ENCODE measurements at places on chromosomes 7 and 10. TPM values are rescaled to one million over a fixed set of nuclear protein-coding genes. Genes with fewer than 3 reads are reported as not detected.

GIMAP7 gene
- total RNA-seq: 2.4 TPM

SFTPD gene
- 0.41 TPM for total RNA-seq

CEP55 gene
- total RNA-seq: 2.4 TPM

PDE1C gene
- total RNA-seq: 19.2 TPM

FRAT1 gene
- 4.9 TPM for total RNA-seq

OR13A1 gene
- under 0.01 TPM for total RNA-seq

SPDYE8 gene
- under 0.01 TPM for total RNA-seq

CYP26C1 gene
- total RNA-seq: under 0.01 TPM

LRRN3 gene
- total RNA-seq: 153 TPM

DNA sequence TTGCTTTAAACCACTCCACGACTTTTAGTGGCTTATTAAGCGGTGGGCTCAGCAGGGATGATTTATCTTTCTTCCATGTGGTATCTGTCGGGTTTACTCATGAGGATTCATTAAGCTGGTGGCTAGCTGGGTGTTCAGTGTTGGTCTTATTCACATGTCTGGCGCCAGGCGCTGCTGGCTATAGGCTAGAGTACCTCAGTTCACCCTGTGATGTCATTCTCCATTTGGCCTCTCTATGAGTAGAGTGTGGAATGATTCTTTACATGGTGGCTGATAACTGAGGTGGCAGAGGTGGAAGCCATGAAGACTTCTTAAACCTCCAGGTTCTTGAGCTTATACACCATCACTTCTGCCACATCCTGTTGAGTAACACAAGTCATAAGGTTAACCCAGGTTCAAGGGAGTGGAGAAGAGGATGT is 115.4 kb downstream of the MLLT10 start:
- no peak for DNase-seq

GRCh38 chr10:103990121-103990520 is 23.2 kb downstream of the SLK start:
- no peak for DNase-seq

- no peak for DNase-seq
Observed at GRCh38 chr7:134476044-134476443, 17.1 kb upstream of the AKR1B1 start.

GRCh38 chr7:130845581-130846085 is 111.6 kb upstream of the KLF14 start:
- no peak for DNase-seq

- DNase-seq: no peak
Observed at GRCh38 chr7:144941127-144941526, 105.3 kb upstream of the TPK1 start.

DNA sequence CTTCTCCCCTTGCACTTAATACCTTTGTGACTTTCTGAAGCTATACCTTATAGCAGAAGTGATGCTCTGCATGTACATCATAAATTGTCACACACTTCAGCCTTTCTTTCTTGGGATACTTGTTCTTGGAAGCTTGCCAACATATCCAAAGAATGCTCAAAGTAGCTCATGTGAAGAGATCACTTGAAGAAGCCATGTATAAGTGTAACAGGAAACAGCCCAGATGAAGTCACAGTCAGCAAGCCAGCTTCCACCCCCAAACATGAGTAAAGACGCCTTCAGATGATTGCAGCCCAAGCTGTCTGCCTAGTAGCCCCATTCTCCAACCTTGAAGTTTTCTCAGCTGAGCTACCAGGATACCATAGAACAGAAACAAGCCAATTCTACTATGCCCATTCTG is 50.9 kb downstream of the DGKB start:
- DNase-seq: no peak

DNA sequence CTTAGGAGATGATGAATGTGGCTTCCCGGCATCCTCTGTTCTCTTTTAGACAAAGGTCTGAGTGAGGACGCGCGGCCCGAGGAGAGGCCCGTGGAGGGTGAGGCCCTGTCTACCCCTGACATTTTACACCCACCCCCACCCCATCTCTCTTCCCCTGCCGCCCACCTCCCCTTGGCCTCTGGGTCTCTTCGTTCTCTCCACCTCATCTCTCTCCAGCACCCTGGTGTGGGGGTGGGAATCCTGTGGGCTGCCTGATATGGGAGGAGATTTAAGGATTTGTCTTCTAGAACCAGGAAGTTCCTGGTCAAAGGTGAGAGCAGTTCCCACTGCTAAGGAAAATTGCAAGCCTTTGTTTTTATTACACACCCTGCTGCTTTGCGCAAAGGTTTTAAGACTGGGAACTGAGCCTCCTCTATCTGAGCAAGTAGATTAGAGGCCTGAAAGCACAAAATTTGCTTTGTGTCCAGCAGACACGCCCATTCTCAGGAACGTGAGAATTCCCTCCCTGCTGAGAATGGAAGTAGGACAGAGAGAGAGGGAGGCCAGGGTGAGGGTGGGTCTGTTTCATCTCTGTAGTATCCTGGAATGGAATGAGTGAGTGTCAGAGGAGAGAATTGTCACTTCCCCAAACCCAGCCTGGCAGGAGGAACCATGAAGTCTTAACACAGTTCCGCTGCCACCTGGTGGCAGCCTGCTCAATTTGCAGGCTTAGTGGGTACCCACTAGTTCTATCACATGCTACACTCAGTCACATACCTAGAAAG is 91.2 kb downstream of the GTF2IRD1 start:
- no peak for DNase-seq

DNA sequence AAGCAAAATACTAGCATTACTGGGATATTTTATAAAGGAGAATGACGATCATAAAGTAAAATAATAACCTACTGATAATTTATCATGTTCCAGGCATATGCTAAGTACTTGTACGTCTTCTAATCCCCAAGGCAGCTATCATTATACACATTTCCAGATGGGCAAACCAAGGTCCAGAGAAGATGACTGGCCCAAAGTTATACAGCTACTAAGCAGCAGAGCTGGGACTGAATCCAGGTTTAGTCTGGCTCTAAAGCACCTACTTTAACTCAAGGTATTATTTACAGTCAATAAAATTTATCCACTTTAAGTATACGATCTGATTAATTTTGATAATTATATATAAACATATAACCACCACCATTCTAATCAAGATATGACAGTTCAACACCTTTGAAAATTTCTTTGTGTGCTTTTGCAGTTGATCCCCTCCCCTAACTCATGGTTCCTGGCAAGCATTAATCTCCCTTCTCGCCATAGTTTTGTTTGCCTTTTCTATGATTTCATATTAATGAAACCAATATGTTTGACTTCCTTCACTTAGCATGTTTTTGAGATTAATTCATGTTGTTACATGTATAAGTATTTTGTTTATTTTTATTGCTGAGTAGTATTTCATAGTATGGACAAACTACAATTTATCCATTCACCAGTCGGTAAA is 126.7 kb downstream of the CPEB3 start:
- no peak for DNase-seq

Data from frontal cortex (tissue), 4 donors.